ENCODE measurements at places on chromosomes 7 and 10. TPM values are rescaled to one million over a fixed set of nuclear protein-coding genes. Genes with fewer than 3 reads are reported as not detected.

The FOXI2 gene
- total RNA-seq: not detected

- no peaks in the 10 kb centered on the region for H3K4me1 ChIP-seq
- H3K27ac ChIP-seq: no peak overlapping the region
- no peak overlapping the region for H3K4me3 ChIP-seq
- H3K27me3 ChIP-seq: no peaks in the 10 kb centered on the region
- no peaks in the 10 kb centered on the region for H3K36me3 ChIP-seq
- no peak for DNase-seq
Measured at GRCh38 chr7:110852156-110852940, 238.6 kb upstream of the LRRN3 start.

The AS3MT gene
- 1.0 TPM for total RNA-seq

DNA sequence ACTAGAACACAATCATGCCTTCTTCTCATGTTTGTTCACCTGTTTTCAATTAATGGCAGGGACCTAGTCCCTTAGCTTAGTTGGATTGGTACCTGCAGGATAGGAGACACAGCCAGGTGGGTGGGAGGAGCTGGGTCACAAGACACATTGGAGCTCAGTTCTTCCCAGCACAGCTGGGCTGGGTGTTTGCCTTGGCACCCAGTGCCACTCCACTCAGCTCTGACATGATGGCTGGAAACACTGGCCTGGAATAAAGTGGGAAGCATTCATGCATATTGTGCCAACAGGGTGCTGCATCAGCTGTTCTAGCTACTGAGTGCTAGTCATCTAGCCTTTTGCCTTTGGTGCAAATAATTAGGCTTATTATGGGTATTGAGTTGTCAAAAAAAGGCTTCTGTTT, 226.1 kb downstream of the PTEN start:
- no peak overlapping the region for H3K27ac ChIP-seq
- no peak overlapping the region for H3K4me3 ChIP-seq
- H3K4me1 ChIP-seq: peaks cover 34% of the 10 kb centered on the region
- H3K27me3 ChIP-seq: peaks cover 14% of the 10 kb centered on the region
- H3K36me3 ChIP-seq: no peaks in the 10 kb centered on the region
